ENCODE measurements at places on chromosomes 7 and 10.

- DNase-seq = no peak
These were observed 15.3 kb downstream of the EPHB6 start for GRCh38 chr7:142870147-142870559.

DNA sequence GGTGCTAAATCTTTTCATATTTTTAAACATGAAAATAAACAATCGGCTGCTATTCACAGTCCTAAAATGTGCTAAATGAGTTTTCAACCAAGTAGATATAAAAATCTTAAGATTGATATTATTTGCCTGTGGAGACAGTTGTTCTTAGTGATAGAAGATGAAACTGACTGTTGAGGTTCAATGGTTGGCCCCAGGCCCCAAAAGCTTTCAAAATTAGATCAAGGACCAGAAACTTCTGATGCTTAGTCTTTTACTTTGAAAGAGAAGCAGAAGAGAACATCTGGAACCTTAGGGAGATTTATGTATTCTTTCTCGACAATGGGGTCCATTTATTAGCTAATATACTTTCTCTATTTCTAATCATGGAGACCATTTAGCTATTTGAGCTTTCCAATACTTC lies 155.8 kb downstream of the REEP3 start:
- no peak for DNase-seq

GRCh38 chr10:119543814-119544642 lies 1.5 kb upstream of the RGS10 start:
- no peak for DNase-seq

DNA sequence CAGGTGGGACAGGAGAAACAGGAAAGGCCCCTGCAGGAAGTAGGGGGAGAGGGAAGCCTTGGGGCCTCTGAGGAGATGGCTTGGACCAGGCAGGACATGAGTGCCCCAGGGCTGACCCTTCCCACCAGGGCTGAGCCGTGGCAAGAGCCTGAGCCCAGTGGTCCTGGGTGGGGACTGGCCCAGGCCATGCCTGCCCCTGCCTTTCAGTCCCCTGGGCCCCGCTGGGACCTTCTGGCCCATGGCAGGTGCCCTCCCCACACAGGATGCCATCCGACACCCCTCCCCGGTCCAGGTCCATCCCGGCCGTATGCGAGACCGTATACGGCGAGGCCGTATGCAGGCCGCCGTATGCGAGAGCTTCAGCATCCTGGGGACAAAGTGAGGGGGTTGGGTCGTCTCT lies 2.0 kb downstream of the GRIFIN start:
- no peak for DNase-seq

Data from upper lobe of left lung (tissue), 6 donors.